ENCODE measurements at places on chromosomes 12 and 14.

DNA sequence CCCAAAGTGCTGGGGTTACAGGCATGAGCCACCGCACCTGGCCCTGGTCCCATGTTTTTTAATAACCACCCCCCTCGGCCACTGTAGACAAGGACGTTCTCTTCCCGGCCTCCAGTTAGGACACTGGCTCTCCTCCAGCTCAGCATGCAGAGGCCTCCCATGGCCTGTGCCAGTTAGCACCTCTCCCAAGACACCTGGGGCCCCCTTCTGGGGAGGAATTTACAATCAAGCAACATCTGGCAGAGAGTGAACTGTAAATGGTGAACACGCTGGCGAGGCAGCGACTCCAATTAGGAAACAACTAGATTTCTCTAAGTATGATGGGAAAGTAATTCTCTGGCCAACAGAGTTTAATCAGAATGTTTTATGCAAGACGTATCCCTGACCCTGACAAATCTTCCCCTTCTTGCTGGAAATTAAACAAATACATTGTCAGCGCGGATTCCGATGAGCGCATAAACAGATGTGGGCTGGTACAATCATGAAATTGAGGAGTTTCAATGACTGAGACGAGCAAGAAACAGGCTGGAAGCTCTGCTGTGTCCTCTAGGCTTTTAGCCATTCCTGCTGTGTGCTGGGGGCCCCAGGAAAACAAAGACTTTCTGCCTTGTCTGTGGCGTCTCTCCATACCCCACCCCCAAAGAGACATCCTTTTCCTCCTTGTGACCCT lies 61.7 kb upstream of the DLK1 start:
- peaks cover 47% of the 10 kb centered on the region for H3K27me3 ChIP-seq
- no peak overlapping the region for H3K4me3 ChIP-seq
- H3K27ac ChIP-seq: no peak overlapping the region
- no peaks in the 10 kb centered on the region for H3K36me3 ChIP-seq
- DNase-seq: no peak
- peaks cover 9% of the 10 kb centered on the region for H3K4me1 ChIP-seq

DNA sequence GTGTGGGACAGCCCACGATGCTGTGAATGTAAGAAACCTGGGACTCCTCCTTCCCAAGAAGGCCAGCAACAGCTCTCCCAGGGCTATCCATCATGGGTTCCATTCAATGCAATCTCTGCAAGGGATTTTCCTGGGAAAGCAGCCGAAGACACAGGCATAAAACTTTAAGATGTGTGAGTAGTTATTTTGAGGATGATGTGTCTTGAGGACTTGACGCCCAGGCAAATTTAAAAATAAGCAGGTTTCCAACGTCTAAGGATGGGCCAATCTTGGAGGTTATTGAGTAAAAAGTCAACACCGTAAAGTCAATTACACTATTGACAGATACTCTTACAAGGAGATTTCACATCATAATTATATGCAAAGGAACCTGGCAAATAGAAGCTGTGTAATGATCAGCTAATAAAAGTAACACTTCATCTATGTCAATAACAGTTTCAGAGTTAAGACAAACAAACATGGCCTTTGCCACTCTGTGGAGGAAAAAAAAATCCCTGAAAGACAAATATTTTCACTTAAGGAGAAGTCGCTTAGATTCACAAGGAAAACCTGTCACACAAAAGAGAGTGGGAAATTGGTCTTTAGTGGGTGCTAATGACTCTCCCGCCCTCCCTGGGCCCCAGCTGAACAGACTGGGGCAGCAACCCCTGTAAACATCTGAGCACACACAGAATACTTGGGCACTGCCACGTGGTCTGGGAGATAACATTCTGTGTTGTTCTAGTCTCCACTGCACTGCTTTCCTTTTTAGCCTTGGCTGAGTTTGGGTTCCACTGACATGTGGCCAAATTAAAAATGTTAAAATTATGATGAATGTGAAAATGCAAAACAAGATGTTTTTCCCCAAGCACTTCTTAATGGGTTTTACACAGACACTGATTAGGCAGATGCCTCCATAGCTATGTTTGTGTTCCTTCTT lies 240.9 kb downstream of the FOXN3 start:
- DNase-seq: no peak
- H3K27ac ChIP-seq: no peak overlapping the region
- H3K36me3 ChIP-seq: no peaks in the 10 kb centered on the region
- no peaks in the 10 kb centered on the region for H3K27me3 ChIP-seq
- H3K4me3 ChIP-seq: no peak overlapping the region

DNA sequence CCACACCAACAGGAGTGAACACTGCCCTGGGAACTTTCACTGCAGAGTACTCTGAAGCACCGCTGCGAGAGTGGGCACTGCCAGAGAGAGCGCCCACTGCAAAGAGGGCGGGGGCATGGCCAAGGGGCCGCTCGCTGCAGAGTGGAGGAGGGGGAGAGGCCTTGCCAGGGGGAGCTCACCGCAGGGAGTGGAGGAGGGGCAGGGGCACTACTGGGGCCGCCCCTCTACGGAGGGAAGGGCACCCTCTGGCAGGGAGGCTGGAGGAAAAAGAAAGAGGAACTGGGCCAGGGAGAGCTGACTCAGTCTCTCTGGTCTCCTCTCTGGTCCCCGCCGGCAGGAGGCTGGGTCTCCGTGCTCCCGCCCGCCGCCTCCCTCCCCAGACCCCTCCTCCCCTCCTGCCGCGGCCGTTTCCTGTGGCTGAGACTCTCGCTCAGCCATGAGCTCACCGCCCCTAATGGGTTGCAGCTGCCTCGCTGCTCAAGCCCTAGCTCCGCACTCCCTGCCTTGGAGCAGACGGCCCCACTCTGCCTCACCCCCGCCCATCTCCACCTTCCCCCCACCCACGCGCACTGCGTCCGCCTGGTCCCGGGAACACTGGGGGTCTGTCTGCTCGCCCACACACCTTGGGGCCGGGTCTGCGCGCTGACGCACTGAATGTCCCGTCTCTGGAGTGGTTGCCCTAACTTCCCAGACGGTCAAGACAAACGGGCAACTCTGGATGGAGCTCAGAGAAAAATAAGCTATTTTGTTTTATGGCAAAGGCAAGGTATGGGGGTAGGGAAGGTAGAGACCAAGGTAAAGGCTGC lies 1.3 kb downstream of the ARHGEF40 start:
- peaks cover 15% of the 10 kb centered on the region for H3K36me3 ChIP-seq
- H3K27ac ChIP-seq: peak overlapping the region; percentile 91
- peak overlapping the region; percentile 83 for H3K4me3 ChIP-seq
- DNase-seq: peak; percentile 65
- peaks cover 30% of the 10 kb centered on the region for H3K4me1 ChIP-seq
- no peaks in the 10 kb centered on the region for H3K27me3 ChIP-seq

GRCh38 chr12:102484428-102484958 lies 4.1 kb upstream of the IGF1 start:
- H3K36me3 ChIP-seq: no peaks in the 10 kb centered on the region
- H3K4me3 ChIP-seq: peak overlapping the region; percentile 34
- DNase-seq: peak; percentile 16
- H3K27me3 ChIP-seq: no peaks in the 10 kb centered on the region
- peak overlapping the region; percentile 61 for H3K27ac ChIP-seq

DNA sequence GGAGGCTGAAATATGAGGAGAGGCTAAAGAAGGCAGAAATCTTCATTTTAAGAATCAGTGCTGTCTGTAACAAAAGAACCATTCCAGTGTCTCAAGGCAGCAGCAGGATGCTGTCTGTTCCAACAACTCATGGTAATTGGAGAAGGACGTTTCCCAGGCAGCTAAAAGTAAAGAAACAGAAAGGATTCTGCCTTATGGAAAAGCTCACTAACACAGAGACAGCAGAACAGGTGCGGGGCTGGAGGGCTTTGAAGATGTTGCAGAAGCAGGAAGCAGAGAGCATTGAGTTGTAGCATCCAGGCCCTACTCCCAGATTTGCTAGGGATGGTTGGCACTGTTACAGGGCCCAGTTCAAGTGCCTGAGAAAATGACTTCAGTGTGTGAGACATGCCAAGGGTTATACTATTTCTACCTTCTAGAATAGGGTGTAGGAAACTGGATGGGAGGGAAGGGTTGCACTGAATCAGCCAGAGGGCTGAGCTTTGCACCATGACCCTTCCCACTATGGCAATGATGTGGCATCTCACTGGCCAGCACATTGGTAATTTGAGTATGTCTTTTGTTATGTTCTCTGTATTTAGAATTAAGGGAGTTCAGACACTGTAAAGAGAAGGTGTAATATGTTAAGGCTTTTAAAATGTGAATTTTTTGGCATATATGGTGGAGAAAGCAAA lies 160.0 kb upstream of the FBXO33 start:
- no peaks in the 10 kb centered on the region for H3K27me3 ChIP-seq
- H3K4me3 ChIP-seq: no peak overlapping the region
- H3K27ac ChIP-seq: no peak overlapping the region
- H3K36me3 ChIP-seq: no peaks in the 10 kb centered on the region
- no peak for DNase-seq

GRCh38 chr14:92577321-92577742 lies 63.8 kb downstream of the RIN3 start:
- H3K36me3 ChIP-seq: no peaks in the 10 kb centered on the region
- no peak overlapping the region for H3K27ac ChIP-seq
- H3K4me1 ChIP-seq: no peaks in the 10 kb centered on the region
- H3K4me3 ChIP-seq: no peak overlapping the region

GRCh38 chr12:95736631-95737030 lies 53.9 kb downstream of the NTN4 start:
- DNase-seq: no peak
- no peak overlapping the region for H3K4me3 ChIP-seq
- no peaks in the 10 kb centered on the region for H3K27me3 ChIP-seq
- no peak overlapping the region for H3K27ac ChIP-seq

- H3K4me1 ChIP-seq: no peaks in the 10 kb centered on the region
- H3K36me3 ChIP-seq: no peaks in the 10 kb centered on the region
- no peak overlapping the region for H3K4me3 ChIP-seq
- no peak for DNase-seq
- no peaks in the 10 kb centered on the region for H3K27me3 ChIP-seq
- H3K27ac ChIP-seq: no peak overlapping the region
Measured at GRCh38 chr12:42070036-42070435, 74.6 kb downstream of the GXYLT1 start.

DNA sequence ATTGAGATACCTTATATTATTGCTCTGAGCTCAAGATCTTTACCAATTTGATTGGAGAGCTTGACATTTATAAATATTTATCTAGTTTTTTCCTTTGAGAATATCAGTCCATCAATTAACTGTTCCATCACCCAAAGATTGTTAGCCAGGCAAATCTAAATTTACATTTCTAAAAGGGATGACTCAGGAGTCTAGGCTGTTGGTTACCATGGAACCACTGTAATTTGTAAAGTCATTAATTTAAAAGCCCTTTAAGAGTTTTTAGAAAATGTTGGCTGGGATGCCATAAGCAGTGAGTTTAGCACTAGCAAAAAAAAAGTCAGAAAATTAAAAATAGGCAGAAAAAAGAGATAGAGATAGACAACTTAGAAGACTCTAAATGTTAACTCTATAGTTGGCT lies 19.5 kb upstream of the SERPINA1 start:
- DNase-seq: no peak
- no peak overlapping the region for H3K27ac ChIP-seq
- no peaks in the 10 kb centered on the region for H3K36me3 ChIP-seq
- no peak overlapping the region for H3K4me3 ChIP-seq
- H3K4me1 ChIP-seq: no peaks in the 10 kb centered on the region

- H3K4me3 ChIP-seq: no peak overlapping the region
- H3K36me3 ChIP-seq: no peaks in the 10 kb centered on the region
- no peaks in the 10 kb centered on the region for H3K27me3 ChIP-seq
- H3K4me1 ChIP-seq: peaks cover 2% of the 10 kb centered on the region
- DNase-seq: no peak
Measured at GRCh38 chr14:95452176-95452892, 64.1 kb downstream of the SYNE3 start.

- H3K27ac ChIP-seq: peak overlapping the region; percentile 87
- H3K4me1 ChIP-seq: peaks cover 77% of the 10 kb centered on the region
- H3K36me3 ChIP-seq: no peaks in the 10 kb centered on the region
- DNase-seq: no peak
- no peak overlapping the region for H3K4me3 ChIP-seq
Measured at GRCh38 chr14:55303691-55304145, 32.5 kb downstream of the FBXO34 start.

- no peaks in the 10 kb centered on the region for H3K36me3 ChIP-seq
- no peak for DNase-seq
- H3K27ac ChIP-seq: no peak overlapping the region
- no peaks in the 10 kb centered on the region for H3K27me3 ChIP-seq
- H3K4me3 ChIP-seq: no peak overlapping the region
Measured at GRCh38 chr14:43475757-43476156, 1031.3 kb downstream of the FSCB start.

DNA sequence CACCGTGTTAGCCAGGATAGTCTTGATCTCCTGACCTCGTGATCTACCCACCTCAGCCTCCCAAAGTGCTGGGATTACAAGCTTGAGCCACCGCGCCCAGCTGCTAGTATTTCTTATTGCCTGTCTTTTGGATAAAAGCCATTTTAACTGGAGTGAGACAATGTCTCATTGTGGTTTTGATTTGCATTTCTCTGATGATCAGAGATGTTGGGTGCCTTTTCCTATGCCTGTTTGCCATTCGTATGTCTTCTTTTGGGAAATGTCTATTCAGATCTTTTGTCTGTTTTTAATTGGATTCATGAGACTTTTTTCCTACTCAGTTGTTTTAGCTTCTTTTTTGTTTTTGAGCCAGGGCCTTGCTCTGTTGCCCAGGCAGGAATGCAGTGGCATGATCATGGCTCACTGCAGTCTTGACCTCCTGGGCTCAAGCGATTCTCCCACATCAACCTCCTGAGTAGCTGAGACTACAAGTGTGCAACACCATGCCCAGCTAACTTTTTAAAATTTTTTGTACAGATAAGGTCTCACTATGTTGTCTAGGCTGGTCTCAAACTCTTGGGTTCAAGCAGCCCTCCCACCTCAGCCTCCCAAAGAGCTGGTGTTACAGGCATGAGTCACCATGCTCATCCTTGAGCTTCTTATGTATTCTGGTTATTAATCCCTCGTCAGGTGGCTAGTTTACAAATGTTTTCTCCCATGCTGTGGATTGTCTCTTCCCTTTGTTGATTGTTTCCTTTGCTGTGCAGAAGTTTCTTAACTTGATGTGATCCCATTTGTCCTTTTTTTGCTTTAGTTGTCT lies 65.9 kb downstream of the ACACB start:
- H3K4me3 ChIP-seq: no peak overlapping the region
- no peaks in the 10 kb centered on the region for H3K27me3 ChIP-seq
- no peaks in the 10 kb centered on the region for H3K4me1 ChIP-seq
- no peak for DNase-seq

- H3K4me3 ChIP-seq: no peak overlapping the region
- no peaks in the 10 kb centered on the region for H3K4me1 ChIP-seq
- H3K36me3 ChIP-seq: no peaks in the 10 kb centered on the region
- no peaks in the 10 kb centered on the region for H3K27me3 ChIP-seq
Measured at GRCh38 chr12:123905319-123905925, 67.2 kb downstream of the CCDC92 start.

DNA sequence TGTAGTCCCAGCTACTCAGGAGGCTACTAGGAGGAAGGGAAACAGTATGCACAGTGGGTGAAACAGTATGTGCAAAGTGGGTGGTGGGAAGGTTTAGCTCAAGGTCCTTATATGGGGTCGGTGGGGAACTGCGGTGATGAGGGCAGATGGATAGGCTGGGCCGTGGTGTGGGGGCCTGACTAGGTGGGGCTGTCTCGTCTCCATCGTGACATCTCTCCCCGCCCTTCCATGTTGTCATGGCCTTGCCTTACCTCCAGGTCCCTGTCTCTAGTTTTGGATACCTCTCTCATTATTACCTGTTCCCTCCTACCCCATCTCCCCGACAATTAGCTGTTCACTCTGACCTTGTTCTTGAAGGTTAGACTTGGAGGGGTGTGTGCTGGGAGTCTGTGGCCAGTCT lies 4.4 kb upstream of the NR4A1 start:
- H3K27me3 ChIP-seq: no peaks in the 10 kb centered on the region
- H3K4me1 ChIP-seq: peaks cover 59% of the 10 kb centered on the region
- no peak for DNase-seq
- H3K36me3 ChIP-seq: no peaks in the 10 kb centered on the region
- no peak overlapping the region for H3K4me3 ChIP-seq
- H3K27ac ChIP-seq: peak overlapping the region; percentile 95

Measured in gastrocnemius medialis (tissue), 4 donors.